RPMI8226 (cell line): ENCODE measurements at places on chromosomes 5 and 9.
A peak's percentile ranks its signal among the peaks of the same experiment; 100 is the strongest.

- DNase-seq = no peak
Observed at GRCh38 chr5:96651047-96651446, 11.1 kb upstream of the CAST start.

- no peak for DNase-seq
Observed at GRCh38 chr5:91190314-91190690, 192.8 kb downstream of the ARRDC3 start.

DNA sequence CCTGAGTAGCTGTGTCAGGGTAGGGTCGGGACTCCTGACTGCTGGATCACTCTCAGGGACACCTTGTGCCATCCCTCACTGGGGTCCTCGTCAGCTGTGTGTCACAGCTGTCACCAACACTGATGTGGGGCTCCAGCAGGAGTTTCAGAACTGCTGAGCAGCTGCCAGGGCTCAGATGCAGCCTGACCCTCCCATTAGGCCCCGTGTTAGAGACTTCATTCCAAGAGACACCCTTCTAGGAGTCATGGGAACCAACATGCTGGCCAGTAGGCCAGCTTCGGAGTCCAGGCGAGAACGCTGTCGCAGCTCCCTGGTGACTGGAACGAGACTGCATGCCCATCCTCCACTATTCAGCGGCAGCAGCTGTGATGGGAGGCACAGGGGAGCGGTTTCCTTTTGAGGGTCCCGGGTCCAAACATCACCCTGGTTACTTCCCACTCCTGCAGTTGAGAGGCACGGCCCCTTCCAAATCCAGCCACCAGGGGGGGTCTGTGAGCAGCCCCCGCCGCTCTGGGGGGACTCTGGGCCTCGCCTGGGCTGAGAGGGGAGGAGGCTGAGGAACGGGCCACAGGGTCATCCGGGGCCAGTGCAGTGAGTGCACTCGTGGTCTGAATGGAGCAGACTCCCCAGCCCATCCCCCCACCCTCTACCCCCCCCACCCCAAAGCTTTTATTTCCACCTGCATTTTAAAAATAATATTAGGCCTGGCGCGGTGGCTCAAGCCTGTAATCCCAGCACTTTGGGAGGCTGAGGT lies 12.6 kb upstream of the TCF7 start:
- peak; percentile 58 for DNase-seq

- DNase-seq = no peak
Observed at GRCh38 chr5:167530548-167530947, 760.9 kb upstream of the WWC1 start.

GRCh38 chr5:139470821-139471300 lies at the start of gene SMIM33:
SMIM33 (plus strand) TSS chr5:139471004; CDS start chr5:139471122, 118 bp downstream.
- no peak for DNase-seq

GRCh38 chr5:11903121-11903613 lies 1.1 kb downstream of the CTNND2 start:
- no peak for DNase-seq

- DNase-seq = no peak
Observed at GRCh38 chr5:123582550-123583285, 70.7 kb downstream of the CSNK1G3 start.

DNA sequence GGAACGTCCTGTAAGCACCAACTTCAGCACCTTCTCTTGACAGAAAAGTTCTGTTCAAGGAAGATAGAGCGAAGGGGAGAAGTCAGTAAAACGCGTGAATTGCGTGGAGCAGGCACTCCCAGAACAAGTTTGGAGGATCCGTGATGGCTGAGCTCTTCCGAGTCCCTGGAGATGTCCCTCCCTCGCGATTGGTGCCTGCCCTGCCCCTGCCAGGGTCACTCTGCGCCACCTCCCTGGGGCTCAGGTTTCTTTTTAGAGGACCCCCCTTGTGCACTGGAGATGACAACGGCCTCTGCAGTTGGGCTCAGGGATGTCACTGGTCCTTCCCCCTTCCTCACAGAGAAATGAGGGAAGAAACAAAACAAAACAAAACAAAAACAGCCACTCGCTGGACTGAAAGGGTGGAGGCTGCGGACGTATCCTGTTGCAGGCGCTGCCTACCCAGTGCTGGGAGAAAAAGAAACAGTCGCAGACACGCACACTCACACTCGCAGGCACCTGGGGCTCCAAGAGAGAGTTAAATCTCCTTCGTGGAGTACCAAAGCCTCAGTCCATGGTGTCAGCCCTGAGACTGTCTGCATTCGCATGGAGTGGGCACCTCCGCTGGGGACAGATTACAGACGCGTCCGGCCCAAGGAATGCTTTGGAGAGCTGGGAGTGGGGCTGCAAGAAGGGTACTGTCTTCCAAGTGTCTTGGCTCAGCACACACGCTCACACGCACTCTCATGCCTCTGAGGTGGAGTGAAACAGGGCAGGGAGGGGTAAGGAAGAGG lies 512.7 kb downstream of the SLCO4C1 start:
- no peak for DNase-seq

DNA sequence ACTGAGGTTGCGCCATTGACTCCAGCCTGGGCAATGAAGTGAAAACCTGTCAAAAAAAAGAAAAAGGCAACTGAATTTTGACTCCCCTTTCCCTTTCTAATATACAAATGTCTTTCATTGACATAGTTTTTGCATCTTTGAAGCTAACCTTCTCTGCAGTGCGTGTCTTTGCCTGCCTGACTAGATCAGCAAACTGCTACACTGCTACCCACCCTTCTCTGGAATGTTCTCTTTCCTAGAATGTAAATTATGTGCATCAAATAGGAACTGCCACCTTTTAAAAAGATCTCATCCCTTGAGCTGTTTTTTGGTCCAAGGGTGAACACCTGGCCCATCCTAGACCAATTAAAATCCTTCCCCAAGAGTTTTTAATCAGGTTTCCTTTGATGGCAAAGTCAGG lies 127.6 kb downstream of the SLC28A3 start:
- no peak for DNase-seq

GRCh38 chr9:134607971-134608370 lies 33.6 kb upstream of the COL5A1 start:
- peak; percentile 65 for DNase-seq

DNA sequence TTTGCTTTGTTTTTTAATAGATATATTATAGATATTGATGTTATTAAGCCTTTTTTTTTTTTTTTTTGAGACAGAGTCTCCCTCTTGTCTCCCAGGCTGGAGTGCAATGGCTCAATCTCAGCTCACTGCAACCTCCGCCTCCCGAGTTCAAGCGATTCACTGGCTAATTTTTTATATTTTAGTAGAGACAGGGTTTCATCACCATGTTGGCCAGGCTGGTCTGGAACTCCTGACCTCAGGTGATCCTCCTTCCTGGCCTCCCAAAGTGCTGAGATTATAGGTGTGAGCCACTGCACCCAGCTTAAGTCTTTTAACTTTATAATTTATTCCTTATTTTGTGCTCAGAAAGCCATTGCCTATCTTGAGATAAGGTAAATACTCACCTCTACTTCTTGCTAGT lies 24.2 kb upstream of the RAD23B start:
- no peak for DNase-seq

DNA sequence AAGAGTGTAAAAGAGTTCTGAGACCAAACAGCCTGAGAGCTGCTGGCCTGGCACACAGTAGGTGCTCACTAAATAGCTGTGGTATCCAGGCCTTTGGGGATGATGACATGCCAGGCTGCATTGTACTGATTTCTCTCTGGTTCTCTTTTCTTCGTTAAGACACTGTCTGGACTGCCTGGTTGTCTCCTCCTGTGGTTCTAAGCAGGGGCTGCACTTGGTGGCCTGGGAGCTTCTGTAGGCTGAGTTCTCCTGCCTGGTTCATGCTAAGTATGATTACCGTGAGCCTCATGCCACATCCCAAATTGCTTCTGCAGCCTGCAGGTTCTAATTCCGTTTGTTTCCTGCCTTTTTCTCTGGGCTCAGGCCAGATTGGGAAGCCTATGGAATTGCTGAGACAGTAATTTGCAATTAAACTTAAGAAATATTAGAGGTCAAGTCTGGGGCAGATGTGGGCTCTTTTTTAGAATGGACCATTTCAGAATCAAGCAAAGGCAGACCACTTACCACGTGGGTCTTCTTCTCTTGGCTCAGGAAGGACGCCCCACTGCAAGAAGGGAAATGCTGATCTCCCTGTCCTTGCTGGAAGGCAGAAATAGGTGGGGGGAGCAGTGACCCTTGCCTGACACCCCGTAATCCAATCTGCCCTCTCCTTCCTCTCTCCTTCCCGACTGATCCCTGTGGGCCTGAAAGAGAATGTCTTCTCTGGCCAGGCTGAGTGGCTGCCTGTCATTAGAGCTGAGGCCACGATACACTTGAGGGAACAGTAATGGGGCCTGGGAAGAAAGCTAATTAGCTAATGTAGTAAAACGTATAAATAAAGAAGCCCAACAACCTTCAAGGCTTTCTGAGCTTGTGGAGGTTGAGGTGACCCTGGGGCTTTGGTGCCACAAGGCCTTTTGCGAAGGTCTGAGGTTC lies 21.9 kb upstream of the BOD1 start:
- DNase-seq = no peak

DNA sequence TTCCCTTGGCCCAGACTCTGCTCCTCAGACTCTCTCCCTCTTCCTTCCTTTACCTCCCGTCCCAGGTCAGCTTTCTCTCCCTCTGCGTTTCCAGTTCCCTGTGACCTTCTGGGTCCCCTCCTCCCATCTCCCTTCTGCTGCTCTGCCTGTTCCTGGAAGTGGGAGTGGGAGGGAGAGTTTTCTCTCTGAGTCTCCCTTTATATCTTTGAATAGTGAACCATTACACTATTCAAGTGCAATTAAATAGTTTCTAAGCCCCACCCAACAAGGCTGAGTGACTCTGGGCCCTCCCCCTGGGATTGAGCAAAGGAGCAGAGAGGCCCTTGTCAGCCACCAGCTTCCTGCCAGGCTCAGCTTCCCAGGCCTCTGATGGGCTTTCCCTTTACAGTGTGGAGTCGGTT lies 34.8 kb downstream of the THBS4 start:
- DNase-seq = no peak

DNA sequence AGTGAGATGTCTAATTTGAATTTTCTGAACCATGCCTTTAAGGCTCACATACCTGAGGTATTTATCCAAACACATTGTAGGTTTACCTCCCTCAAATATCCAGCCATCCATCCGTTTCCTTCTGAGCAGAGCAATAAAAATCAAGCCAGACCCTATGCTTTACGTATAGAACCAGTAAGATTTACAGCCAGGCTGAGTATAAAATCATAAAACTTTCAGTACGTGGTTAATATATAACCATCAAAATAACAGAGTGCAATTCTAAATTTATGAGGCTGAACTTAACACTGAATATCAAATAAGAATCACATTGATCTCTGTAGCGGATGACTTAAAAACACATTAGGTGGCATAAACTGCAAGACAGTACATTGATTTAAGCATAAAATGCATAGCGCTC lies 877.9 kb upstream of the WWC1 start:
- no peak for DNase-seq

DNA sequence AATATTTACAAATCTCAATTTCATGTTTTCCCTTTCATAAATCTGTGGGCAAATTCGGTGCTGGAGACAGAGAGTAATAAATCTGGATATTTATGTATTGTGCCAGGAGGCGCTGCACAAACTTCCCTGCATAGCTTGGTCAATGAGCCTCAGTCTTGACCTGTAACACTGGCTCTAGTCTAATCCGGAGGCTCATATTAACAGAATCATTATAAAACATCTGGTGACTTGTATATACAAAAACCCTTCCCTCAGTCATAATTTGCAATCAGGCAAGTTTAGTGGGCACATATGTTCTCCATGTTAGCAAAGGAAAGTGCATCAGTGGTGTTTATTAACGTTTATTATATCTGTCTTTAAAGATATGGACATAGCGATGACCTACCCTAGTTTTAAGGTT lies 104.0 kb upstream of the BNC2 start:
- no peak for DNase-seq

DNA sequence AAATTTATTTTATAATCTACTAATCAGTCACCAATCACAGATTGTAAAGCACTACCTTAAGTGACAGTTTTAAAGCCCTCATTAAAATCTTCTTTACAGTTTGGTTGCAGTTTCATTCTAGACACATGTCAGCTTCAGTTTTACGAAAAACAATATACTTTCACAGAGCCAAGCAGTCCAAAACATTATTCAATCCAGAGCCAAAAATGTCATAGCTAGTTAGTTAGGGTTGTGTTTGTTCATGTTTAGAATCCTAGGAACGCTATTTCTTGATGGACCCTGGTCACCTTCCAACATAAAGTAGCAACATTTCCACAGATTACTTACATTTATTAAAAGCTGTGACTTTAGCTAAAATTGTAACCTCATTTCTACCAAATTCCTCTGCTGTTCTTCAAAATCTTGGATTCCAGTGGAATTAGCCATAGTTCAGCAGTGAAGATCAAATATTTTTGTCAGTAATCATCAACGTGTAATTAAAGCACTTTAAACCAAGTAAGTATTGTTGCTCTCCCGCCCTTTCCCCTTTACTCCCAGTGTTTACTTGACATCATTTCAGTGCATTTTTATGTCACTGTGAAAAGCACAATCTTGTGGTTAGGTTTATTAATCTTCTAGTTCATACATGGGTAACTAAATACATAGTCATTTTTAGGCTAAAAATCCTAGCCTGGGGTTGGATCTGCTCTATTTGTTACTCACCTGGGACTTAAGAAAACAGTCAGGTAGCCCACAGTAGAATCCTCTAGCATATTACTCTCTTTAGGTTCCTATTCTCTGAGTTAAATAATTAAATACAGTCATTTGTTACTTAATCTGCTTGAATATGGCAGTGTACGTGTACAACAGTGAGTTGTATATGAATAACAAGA lies 74.3 kb downstream of the NIPBL start:
- no peak for DNase-seq

DNA sequence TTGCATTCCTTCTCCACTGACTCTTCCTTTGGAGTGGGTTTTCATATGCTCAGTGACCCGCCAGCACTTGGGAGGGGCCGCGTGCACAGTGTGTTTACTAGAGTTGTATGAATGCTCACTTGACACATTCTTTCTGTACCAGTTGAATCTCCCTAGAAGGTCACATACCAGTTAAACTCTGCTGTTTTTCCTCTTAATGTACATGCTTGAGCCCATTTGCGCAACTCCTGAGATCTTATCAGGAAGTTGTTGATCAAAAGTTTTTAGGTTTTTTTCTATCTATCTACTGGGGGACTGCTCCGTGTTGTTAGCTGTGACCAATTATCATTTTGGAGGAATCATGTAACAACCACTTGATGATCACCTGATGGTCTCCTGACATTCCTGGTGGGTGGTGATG lies 392.7 kb downstream of the CDH9 start:
- no peak for DNase-seq

DNA sequence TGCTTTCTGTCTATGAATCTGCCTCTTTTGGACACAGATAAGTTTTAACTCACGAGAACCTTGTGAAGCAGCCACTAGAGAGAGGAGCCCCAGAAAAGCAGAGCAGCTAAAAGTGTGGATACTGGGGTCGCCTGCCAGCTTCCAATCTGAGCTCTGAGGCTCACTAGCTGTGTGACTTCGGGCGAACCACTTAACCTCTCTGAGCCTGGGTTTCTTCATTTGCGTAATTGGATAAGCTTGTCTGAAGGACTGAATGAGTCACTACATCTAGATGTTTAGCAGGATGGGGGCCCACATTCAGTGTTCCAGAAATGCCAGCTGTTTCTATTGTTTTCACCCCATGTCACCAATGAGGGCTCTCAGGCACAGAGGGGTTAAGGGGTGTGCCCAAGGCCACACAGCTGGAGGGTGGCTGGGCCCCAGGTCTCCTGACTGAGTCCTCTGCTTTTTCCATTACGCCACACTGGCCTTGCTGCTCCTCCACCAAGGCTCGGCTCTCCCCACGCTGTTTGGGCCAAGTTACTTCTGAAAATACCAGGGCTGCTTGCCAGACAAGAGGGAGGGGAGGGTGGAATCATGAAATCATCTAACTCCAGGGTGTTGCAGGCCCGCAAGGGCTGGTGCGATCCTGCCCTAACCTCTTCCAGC lies 36.2 kb downstream of the SH3PXD2B start:
- peak; percentile 76 for DNase-seq

GRCh38 chr9:70951749-70952727 lies 169.4 kb downstream of the TRPM3 start:
- DNase-seq = no peak

- DNase-seq = no peak
Observed at GRCh38 chr9:115202960-115203751, 85.2 kb upstream of the TNC start.
